ENCODE measurements at places on chromosomes 12 and 14. TPM values are rescaled to one million over a fixed set of nuclear protein-coding genes. Genes with fewer than 3 reads are reported as not detected.
A peak's percentile ranks its signal among the peaks of the same experiment; 100 is the strongest.

C14orf39 gene
- not detected for total RNA-seq

NDRG2 gene
- total RNA-seq, result 17.5 TPM

GRCh38 chr12:3233797-3234196 is 156.6 kb downstream of the TSPAN9 start:
- DNase-seq, result no peak

DNA sequence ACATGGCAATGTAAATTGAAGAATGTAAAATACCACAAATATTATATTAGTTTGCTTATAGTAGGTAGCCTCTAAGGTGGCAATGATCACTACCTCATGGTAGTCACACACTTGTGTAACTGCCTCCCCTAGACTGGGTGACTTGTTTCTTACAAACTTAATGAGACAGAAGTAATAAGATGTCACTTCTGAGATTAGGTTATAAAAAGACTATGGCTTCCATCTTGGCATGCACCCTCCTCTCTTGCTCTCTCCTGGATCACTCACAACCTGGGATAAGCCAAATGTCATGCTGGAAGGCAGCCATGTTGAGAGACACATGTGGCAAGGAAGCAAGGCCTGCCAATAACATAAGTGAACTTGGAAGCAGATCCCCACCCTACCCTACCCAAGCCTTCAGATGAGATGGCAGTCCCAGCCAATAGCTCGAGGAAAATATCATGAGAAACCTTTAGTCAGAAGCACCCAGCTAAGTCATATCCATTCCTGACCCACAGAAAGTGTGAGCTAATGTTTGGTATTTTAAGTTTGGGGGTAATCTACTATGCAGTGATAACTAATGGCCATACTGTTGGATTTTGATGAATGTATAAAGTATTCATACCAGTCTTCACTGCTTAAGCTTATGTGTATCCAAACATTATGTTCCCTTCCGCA is 43.3 kb downstream of the PPP1R12A start:
- peak; percentile 71 for DNase-seq
